Stimulated activated CD4-positive, alpha-beta T cell treated with anti-CD3 and anti-CD28 coated beads, TNF-alpha, amount 100 ng/mL, for 1 hour (primary cell): ENCODE measurements at places on chromosomes 7 and 10.

DNA sequence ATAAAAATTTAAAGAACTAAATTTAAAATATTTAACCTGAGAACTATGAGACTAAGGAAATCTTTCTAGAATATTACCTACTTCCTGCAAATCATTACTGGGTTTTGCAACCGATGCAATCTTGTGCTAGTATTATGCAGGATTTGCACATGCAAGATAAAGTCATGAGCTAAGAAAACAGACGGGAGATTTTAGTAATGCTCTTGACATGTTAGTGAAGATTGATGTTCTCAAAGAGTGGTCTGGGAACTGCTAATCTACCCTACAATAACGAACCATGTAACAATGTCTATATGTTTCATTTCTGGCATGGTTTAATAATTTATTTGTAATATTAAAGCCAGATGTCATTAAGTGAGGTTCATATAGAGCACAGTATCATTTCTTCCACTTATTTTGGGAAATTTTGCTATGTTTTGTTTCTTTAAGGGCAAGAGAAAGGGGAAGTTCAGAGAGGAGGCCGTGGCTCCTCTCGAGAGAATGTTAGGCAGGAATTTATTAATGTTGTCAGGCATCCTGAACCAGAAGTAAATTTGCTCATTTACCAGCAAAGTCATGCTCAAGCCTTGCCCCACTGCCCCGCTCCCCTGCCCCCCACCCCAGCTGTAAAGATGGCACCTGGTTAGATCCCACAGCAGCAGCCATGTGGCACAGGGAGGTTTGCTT lies 22.8 kb downstream of the LRRC17 start:
- DNase-seq: no peak

GRCh38 chr7:158030071-158030470 lies 557.6 kb downstream of the PTPRN2 start:
- DNase-seq: no peak

DNA sequence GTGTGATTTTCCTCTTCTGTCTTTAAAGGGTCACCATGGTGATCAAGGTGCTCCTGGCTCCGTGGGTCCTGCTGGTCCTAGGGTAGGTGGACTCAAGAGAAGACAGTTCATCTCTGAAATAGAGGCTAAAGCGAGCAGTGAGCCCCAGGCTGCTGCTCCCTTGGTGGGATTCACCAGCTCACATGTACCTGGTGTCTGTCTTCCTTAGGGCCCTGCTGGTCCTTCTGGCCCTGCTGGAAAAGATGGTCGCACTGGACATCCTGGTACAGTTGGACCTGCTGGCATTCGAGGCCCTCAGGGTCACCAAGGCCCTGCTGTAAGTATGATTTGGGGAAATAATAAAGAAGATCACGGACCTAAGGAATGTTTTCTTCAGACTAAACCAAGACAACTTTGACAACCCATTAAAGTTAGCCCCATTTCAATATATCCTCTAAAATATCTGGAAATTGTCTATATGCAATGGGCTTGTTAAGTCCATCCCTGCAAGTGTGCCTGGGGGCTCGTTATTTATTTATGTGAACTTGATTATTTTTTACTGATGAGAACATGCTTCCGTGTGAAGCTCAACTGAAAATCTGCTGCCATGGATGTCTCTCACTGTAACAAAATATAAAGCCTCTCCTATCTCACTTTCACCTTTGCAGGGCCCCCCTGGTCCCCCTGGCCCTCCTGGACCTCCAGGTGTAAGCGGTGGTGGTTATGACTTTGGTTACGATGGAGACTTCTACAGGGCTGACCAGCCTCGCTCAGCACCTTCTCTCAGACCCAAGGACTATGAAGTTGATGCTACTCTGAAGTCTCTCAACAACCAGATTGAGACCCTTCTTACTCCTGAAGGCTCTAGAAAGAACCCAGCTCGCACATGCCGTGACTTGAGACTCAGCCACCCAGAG lies 32.5 kb downstream of the COL1A2 start:
- no peak for DNase-seq

DNA sequence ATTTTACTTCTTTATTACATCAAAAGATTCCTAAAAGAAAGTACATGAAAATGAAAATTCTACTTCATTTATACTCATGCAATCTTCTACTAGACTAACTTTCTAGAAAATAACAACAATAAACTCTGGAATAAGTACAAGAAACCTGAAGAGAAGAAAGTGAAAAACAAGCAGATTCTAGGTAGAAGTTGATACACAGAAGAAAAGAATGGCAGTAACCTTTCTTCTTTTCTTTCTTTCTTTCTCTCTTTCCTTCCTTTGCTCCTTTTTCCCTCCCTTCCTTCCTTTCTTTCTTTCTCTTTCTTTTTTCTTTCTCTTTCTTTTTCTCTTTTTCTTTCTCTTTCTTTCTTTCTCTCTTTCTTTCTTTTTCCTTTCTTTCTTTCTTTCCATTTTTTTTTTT lies 541.7 kb upstream of the ANKRD30A start:
- DNase-seq: no peak

DNA sequence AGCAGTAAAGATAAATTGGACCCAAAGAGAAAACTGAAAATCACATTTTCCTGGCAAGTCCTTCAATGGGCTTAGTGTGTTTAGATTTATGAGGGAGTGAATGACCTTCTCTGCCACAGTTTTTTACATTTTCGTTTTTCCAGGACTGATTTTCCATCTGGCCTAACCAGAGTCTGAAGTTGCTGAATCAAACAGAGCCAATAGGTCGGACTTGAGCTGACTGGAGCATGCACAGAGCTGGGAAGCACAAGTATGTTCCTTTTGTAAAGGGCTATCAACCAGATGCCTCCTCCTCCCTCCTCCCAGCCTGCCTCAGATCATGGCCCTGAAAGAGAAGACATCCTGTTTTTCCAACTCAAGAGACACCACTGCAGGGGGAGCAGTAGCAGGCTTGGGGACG lies 126.0 kb upstream of the ANKRD1 start:
- no peak for DNase-seq

GRCh38 chr10:49502358-49502757 lies 36.6 kb downstream of the ERCC6 start:
- DNase-seq: no peak

- no peak for DNase-seq
Measured at GRCh38 chr10:50540069-50540825, 83.5 kb downstream of the SGMS1 start.

DNA sequence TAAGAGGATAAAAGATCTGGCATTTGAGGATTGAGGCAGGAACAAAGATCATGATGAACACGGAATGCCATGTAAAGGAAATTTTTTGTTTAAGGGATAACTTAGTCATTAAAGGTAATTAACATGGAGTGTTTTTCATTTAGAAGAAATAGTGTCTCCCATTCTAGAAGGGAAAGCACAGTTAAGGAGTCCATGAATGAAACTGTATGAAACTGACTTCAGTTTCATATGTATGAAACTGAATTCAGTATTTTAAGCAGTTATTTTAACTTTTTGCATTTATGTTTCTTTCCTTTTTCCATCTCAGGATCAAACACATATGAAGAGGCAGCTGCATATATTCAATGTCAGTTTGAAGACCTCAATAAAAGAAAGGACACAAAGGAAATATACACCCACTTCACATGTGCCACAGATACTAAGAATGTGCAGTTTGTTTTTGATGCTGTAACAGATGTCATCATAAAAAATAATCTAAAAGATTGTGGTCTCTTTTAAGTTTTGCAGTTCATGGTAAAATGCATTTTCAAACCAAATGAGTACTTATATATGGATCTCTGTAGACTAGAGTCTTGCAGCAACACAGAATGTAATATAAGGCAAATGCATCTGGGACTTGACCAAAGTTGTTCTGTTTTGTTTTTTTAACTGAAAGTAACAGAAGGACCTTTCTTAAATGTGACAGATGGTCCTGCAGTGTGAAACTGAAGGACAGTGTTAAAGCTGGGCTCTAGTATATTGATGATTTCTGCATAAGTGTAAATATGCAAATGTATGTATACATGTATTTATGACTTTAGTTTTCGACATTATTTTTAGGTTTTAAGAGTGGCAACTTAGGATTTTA lies 82.6 kb downstream of the GNAI1 start:
- no peak for DNase-seq

GRCh38 chr7:85030893-85031292 lies 156.0 kb downstream of the SEMA3D start:
- DNase-seq: no peak
